ENCODE measurements at places on chromosomes 5 and 9.

- DNase-seq: no peak
Observed at GRCh38 chr5:59143926-59144333, 561.1 kb downstream of the RAB3C start.

GRCh38 chr5:84118551-84118950, 266.1 kb downstream of the EDIL3 start:
- no peak for DNase-seq

DNA sequence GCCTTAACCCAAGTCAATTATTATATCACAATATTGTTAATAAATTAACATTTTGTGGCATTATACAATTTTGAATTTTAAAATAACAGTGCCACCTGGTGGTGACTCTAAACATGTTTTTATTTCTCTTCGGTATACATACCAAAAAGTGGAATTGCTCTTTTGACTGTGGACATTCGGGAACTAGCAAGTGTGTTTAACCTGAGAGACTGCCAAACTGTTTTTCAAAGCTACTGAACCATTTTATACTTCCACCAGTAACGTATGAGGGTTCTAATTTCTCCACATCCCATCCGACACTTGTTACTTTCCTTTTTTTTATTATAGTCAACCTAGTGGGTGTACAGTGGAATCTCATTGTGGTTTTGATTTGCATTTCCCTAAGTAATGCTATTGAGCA, 18.3 kb upstream of the HSDL2 start:
- DNase-seq: peak; percentile 61

GRCh38 chr5:4572311-4573100, 567.6 kb upstream of the ADAMTS16 start:
- DNase-seq: no peak

GRCh38 chr9:77283991-77284390, 106.7 kb downstream of the VPS13A start:
- DNase-seq: no peak

DNA sequence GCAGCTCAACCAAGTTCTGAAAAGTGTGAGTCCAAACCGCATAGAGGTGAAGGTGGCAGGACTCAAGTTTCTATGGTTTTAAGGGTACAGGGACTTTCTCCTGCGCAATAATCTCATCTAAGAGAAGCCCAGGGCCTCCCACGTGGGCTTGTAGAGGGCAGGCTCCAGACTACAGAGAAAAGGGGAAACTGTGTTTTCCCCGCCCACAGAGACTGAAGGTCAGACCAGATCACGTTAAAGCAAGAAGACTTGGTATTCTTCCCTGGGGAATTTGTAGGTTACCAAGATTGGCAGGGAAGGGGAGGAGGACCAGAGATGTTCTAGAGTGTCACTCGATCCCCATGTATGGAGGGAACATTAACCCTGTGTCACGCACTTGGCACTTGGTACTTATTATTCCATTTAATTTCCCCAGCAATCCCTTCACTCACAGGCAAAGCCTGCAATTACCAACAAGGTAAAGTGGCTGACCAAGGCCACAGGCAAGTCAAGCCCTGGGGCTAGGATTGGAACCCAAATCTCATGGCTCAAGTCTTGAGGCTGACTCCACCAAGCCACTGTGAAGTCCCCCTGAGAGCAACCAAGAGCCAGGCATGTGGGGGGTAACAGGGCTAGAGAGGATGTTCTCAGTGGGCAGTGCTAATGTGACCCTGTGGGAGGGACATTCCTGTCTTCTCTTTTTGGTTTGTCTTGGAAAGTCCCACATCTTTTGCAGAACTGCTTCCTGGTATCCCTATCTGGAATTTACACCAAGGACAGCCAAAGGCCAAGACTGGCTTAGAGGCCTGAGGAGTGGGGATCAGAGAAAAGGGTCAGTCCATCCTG, 18.3 kb upstream of the NEK6 start:
- peak; percentile 94 for DNase-seq

- DNase-seq: no peak
Observed at GRCh38 chr9:84169240-84169639, 171.3 kb downstream of the SLC28A3 start.

GRCh38 chr5:5882706-5883105, 460.2 kb downstream of the ICE1 start:
- DNase-seq: no peak

- DNase-seq: no peak
Observed at GRCh38 chr5:34916518-34916917, 1.0 kb downstream of the BRIX1 start.

GRCh38 chr5:59565551-59565950, 328.0 kb downstream of the PDE4D start:
- DNase-seq: no peak

- no peak for DNase-seq
Observed at GRCh38 chr5:149301049-149301743, 29.5 kb downstream of the AFAP1L1 start.

DNA sequence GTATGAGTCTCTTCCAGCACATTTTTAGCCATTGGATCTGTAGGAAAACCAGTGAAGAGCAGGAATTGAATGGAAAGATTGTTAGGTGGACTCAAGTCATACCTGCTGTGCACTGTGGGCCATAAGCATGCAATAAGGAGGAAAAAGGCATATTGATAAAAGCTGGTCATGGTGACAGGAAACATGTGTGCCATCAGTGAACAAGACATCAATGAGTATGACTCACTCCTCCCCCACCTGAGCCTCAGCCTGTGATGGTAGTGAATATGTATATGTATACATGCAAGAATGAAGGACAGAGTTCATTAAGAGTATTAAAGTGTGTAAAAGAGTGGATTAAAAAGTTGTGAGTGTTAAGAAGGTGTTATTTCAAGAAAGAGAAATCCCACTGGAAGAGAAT, 164.5 kb downstream of the TMEM38B start:
- peak; percentile 40 for DNase-seq

- DNase-seq: no peak
Observed at GRCh38 chr5:65150599-65151304, 331.0 kb downstream of the ADAMTS6 start.

- no peak for DNase-seq
Observed at GRCh38 chr9:127193483-127193882, 71.0 kb upstream of the ANGPTL2 start.
